SK-N-SH (cell line): ENCODE measurements at places on chromosomes 6 and 20.

DNA sequence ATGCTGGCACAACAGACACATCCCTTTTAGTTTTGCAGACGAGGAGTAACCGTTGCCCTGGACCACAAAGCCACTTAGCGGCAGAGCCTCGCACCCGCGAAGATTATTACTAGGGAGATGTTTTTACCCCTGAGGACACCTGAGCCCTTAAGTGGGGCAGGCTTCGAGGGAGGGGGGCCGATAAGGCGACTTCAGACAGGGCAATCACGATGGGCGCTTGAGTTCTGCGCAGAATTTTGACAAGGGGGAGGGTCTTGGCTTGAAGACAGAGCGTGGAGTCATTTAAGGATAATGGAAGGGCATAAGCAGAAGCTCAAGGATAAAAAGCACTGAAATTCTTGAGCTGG lies 650 bp upstream of the TTK start:
- peak; percentile 27 for DNase-seq

- no peak for DNase-seq
These were observed 74.4 kb upstream of the PDE10A start for GRCh38 chr6:165737396-165737795.

GRCh38 chr6:41404182-41404845 lies 68.9 kb downstream of the NCR2 start:
- no peak for DNase-seq

DNA sequence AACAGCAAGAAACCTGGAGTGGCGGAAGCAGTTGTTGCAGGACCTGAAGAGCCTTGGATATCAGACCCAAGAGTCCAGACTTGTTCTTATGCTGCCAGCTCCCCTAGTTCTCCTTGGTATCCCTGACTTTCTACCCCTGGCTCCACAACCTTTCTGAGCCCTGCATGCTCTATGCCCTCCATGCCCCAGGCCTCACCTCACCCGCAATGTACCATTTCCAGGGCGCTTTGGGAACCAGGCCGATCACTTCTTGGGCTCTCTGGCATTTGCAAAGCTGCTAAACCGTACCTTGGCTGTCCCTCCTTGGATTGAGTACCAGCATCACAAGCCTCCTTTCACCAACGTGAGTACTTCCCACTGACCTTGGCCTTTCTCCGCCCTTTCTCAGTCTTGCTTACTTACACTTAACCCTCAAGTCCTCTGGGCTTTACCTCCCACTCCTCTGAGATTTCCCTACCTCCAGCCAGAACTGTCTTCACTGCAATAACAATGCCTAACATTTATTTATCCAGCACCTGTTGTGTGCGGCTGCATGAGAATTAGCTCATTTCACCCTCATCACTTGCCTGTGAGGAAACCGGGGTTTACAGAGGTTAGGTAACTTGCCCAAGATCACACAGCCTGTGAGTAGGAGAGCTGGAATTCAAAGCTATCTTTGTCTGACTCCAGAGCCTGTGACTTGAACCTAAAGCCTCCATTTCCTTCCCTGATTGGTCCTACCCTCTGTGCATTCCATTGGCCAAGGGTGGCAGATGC lies 2.3 kb downstream of the POFUT1 start:
- DNase-seq, result no peak

GRCh38 chr6:14240411-14241166 lies 123.0 kb downstream of the CD83 start:
- DNase-seq, result no peak

DNA sequence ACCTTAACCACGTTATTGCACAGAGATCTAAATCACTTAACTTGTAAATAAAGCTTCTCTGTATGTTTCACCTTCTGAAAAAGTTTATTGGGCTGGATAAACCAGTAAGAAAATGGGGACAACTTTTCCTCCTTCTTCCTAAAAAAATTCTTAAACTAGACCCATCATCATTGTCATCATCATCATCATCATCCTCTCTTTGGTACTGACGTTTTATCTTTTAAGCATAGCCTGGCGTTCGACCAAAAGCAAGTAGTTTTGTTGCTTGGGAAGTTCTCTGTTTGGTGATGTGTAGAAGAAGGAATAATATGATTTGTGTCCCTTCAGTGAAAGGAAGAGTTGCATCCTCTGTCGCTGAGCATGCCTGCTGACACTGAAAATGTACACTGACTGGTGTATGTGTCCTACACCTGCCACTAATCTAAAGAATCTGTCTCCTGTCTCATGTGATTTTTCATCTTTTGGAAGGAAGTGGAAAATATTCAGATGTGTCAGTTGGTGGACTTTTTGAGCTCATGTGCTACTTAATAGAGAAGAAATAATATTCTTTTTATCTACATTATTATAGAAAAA lies 2.5 kb downstream of the CLVS2 start:
- DNase-seq, result no peak

GRCh38 chr6:25346064-25346463 lies 66.9 kb downstream of the CARMIL1 start:
- no peak for DNase-seq

DNA sequence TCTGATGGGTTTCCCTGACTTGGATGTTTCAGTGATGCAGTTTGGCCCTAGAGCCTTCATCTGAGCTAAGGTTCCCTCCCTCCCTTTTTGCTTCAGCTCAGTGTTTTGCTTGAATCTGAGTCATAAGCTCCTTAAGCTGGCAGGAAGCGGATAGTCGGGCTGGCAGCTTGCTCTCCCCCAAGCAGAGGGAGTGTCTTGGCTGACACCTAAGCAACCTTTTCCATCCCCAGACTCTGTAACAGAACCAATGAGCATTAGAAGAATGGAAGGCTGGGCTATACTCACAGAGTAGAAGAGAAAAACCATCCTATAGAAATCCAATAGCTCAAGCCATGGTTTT lies 98.3 kb downstream of the HAO1 start:
- no peak for DNase-seq

DNA sequence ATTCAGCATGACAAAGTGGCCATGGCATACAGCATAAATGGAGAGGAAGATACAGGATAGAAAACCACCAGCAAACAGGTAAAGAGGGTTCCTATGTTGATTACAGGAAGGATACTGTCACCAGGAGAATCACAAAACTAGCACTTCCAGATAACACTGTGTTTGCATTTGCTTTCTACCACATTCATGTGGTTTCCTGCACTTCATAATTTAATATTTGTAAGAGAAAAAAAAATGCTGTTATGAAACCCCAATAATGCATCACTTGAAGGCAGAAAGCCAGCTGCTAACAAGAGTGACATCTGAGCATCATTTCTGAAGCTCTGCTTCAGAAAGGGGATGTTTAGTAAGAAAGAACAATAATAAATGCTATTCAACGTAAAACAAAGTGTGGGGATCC lies 106.6 kb downstream of the ATXN1 start:
- no peak for DNase-seq

DNA sequence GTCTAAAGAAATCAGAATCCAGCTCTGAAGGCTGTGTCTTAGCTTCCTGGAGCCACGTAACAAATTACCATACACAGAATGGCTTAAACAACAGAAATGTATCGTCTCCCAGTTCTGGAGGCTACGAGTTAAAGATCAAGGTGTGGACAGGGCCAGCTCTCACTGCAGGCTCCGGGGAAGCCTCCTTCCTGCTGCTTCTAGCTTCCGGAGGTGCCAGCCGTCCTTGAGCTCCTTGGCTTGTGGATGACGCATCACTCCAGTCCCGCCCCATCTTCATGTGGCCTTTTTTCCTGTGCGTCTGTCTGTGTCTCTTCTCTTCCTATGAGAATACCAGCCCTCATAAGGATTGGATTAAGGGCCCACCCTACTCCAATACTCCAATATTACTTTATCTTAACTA lies 319.1 kb upstream of the QKI start:
- DNase-seq, result no peak

DNA sequence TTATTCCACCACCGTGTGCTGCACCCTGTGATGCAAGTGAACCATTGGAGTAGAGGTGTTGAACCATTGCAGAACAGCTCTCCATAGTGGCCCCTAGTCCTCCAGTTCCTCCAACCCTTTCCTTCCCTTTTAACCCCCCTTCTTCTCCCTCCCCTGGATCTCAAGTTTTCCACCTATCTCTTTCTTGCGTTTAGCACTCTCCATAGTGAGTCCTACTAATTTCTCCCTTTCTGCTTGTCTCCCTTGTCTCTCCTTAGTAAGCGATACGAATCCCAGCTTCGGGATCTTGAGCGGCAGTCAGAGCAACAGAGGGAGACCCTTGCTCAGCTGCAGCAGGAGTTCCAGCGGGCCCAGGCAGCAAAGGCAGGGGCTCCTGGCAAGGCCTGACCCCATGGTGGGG lies 1.1 kb downstream of the PFDN6 start:
- DNase-seq, result no peak

DNA sequence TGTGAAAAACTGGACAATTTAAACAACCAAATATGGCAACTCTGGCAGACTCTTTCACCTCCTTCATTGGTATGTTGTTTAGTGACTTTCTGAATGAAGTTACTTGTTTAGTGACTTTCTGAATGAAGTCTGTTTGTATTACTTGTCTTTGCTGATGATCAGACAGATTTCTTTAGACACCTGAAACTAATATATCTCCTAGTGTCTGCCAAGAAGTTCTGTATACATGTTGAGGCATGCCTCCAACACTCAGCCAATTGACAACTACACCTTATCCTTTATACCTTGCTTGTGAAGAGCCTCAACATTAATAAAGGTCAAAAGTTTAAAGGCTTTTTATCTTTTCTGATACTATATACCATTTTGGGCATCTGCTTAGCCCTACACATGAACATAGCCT lies 725.4 kb upstream of the EPHA7 start:
- no peak for DNase-seq

- no peak for DNase-seq
These were observed 192.5 kb upstream of the ZFP64 start for GRCh38 chr20:52383995-52384621.

DNA sequence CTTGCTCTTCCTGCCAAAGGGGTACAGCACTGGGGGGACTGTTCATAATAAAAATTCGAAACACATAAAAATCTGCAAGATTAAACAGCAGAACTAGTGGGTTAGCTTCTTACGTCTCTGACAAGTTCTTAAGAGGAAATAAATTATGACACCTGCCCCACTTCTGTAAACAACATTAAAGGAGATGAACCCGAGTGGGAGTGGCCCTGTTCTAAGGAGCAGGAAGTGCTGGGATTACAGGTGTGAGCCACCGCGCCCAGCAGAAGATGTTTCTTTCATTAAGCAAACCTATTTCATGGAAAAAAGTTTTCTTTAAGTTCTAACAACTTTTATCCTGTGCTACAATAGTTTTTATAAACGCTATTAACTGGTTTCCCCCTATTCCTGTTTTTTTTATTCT lies 24.6 kb downstream of the USP45 start:
- no peak for DNase-seq

- no peak for DNase-seq
These were observed 41.8 kb upstream of the GABRR1 start for GRCh38 chr6:89258912-89259311.

DNA sequence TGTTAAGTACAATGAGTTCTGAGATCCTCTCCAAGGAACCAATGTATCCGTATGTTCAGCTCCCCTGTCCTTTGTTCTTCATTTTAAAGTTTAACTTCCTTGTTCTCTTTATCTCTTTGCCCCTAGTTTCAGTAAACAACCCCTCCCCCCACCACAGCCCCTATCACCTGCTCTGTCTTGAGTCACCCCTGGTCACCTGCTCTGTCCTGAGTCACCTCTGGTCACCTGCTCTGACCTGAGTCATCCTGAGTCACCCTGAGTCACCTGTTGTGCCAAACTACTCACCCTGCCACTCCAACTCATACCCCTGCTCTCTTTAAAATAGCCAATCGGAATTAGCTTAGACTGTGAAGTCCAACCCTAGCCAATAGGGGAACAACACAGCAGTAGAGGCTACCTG lies 288.7 kb upstream of the CDYL start:
- DNase-seq, result no peak

- DNase-seq, result no peak
These were observed 61.8 kb upstream of the HSF2 start for GRCh38 chr6:122337645-122338044.

DNA sequence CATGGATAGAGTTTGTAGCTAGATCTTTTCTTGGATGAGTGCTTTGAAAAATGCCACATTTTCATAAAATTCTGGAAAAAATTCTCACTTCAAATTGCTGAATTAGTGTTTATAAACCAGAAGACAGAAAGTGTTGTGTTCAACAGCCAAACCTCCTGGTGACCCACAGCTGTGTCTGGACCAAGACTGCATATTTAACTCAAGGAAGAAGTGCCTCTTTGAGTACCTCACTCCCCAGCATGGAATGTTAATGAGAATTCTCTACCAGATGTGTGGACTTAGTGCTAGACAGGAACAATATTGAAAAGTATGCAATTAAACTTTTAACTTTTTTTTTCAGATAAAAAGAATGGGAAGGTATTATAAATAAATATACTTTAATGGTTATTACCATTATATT lies 609.3 kb downstream of the COL12A1 start:
- no peak for DNase-seq

DNA sequence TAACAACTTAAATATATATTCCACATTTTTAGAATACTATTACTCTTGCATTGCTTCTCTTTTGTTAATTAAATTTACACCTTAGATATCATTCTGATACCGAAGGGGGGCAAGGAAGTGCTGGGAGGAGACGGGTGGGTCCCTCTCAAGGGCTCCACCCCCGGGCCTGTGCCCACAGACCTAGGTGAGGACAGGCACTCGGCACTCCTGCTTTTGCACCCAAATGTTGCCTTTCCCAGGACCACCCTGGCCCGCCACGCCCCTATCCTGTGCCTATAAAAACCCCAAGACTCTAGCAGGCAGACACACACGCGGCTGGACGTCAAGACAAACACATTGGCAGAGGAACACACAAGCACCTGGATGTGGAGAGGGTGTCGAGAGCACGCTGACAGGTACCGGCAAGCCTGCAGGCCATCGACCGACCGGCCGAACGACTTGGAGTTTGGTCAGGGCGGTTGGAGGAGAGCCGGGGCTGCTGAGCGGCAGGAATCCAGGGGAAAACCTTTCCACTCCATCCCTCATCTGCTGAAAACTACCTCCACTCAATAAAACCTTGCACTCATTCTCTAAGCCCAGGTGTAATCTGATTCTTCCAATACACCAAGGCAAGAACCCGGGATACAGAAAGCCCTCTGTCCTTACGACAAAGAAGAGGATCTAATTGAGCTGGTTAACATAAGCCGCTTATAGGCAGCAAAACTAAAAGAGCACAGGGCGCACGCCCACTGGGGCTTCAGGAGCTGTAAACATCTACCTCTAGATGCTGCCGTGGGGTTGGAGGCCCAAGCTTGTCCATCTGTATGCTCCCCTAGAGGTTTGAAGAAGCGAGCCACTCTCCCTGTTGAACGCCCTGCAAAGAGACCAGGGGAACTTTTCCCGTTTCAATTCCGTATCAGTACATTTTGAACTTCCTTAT lies 197.4 kb upstream of the PRSS16 start:
- DNase-seq, result no peak

DNA sequence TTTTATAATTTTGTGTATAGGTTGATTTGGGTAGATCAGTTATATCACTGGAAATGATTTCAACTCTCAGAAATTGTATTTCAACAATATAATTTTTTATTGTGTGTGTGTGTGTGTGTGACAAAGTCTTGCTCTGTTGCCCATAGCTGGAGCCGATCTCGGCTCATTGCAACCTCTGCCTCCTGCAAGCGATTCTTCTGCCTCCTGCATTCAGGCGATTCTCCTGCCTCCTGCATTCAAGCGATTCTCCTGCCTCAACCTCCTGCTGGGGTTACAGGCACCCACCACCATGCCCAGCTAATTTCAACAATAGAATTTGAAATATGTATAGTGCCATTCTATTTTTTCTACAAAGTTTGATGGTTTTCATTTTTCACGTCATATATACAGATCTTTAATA lies 24.1 kb downstream of the AFDN start:
- DNase-seq, result no peak
